ENCODE measurements at places on chromosomes 1 and 21.

DNA sequence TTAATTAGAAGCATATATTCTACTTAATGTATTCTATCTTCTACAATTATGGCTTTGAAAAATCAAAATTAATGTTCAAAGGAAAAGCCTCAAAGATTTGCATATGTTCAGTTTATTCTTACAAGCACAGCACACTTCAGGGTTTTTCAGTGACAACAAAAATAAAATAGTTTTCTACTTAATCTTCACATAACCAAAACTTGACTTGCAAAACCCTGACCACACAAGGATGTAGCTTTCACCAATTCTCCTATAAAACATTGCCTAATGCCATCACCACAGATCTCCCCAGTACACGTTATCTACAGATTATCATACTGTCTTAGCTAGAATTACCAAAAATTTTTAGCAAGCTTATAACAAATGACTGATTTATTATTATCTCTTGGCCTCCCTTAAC, 23.3 kb downstream of the LPAR3 start:
- DNase-seq, result no peak

DNA sequence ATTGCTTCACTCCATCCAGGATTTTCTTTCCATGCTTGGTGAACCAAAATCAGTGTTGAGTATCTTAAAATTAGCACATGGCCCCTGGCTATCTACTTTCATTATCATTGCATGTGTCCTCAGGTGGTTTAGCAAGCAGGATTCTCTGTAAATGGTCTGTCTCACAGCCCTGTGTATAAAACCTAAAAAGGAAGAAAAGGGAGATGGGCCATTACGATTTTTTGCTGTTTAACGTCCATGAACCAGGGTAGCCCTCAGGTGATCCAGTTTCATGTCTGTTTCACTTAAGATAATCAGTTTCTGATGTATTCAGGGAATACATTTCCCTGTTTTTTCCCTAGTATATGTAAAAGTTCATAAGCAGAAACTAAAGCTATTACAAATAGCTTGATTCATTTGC, 238.2 kb downstream of the NFIA start:
- DNase-seq, result no peak

DNA sequence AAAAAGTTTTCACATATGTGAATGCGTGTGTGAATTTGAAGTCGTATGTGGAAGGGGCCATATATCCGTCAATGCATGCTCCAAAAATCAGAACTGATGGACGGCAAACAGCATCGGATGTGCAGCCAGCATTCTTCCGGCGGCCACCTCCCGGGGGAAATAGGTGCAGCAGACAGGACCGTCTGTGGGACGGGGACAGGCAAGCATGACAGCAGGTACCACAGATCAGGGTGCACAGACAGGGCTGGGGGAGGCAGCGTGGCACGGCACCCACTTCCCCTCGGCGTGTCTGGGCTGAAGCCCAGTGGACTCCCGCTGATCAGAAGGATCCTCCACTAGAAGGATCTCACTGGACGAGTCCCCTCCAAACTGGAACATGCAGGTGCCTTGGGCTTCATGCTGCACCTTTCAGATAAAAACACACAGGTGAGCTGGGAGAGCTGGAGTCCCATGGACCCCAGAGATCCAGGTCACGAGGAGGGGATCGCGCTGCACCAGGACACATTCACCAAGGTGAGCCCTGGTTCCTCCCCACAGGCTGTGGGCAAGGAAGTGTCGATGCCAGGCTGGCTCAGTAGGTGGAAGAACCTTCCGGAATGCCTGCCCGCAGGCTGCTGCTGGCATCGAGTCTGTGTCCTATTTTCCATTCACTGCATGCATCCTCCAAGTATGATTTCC, 25.3 kb downstream of the PDE9A start:
- no peak for DNase-seq

DNA sequence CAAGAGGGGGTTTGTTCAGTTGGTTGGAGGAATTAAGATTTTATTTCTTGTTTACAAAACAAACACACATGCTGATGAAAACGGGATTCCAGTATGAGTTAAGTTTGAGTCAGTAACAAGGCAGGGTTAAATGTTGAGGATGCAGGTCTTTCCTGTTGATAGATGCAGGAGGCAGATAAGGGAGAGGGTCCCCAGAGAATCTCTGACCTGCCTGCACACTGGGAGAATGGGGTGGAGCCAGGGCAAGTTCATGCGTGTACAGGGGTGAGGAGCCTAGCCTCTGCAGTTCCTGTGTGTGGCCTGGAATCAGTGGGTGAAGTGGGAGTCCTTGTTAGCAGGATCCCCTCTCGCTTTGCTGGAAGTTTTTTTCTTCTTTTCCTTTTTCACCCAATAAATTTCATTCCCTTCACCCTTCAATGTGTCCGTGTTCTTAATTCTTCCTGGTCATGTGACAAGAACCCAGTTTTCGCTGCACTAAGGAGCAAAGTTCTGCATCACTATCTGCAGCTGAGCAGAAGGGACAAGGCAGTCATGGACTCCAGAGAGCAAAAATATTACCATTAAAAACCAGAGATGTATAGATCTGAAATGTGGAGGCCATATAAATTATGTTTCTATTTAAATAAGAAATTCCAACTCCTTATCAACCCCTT, 69.9 kb upstream of the MARK1 start:
- DNase-seq, result no peak

GRCh38 chr1:89762386-89762778, 58.5 kb upstream of the LRRC8D start:
- no peak for DNase-seq

- DNase-seq, result no peak
Observed at GRCh38 chr1:223621312-223621734, 44.2 kb downstream of the CAPN8 start.

DNA sequence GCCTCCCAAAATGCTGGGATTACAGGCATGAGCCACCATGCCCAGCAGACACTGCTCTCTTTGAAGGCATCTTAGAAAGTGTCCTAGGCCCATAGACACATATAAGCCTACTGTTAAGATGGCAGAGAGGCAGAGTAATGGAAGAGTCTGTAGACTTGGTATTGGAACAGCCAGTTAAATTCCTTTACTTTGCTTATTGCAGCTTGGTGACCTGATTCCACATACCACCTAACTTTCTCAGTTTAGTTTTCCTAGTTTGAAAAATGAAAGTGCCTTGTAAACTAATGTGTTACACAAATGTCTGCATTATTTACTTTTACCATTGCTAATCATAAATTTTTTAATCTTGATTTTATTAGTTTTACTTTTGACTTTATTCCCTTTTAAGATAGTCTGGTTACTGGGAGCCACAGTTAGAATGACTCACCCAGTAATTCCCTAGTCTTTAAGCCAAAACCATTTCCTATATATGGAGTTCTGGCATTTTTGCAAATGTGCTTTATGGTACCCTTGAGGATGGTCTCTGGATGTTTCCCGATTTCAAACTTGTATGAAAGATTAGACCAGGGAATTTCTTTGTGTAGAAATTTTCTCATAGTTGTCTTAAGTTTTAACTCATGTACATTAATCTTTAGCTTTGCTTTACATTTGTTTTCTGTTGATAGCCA, 6.4 kb downstream of the SMAP2 start:
- no peak for DNase-seq

DNA sequence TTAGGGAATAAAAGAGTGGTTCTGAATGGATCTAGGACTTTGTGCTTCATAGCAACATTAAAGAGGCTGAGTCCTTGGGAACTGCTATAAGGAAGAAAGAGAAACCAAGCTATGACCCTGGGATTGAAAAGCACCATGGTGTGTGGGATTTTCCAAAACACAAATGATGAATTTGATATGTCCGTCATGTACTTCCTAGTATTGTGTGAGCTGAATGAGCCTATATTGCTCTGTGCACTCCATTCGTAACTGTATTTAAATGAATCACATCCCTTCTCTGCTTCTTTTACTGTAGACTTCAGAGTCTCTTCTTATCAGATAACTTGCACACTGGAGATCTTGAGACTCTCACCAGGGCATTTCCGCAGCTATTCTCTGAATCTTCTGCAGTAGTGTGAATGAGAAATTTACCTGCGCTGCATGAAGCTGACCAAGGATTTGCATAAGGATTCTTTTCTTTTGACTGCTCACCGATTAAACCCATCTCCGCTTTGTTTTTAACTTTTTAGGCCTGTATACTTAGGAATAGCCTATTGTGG, 23.1 kb upstream of the OR10J4 start:
- DNase-seq, result no peak

GRCh38 chr1:187491082-187491720, 662.5 kb downstream of the PLA2G4A start:
- no peak for DNase-seq

DNA sequence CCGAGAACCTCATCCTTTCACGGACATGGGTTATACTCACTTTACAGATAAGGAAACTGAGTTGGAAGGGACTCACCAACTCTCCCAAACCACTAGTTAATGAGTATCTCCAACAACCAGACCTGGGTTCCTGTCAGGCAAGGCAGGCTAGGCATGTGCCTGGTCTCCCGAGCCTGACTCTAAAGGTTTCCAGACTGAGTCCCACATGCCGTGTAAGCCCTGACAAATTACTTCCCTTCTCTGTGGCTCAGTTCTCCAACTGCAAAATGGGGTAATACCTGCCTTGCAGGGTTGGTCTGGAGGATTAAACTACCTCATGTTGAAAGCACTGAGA, 34.3 kb downstream of the SSBP3 start:
- no peak for DNase-seq

- DNase-seq, result peak; percentile 75
Observed at GRCh38 chr1:204791453-204792353, 79.0 kb upstream of the NFASC start.

GRCh38 chr1:154344977-154345837, 19.9 kb downstream of the ATP8B2 start:
- DNase-seq, result peak; percentile 53

DNA sequence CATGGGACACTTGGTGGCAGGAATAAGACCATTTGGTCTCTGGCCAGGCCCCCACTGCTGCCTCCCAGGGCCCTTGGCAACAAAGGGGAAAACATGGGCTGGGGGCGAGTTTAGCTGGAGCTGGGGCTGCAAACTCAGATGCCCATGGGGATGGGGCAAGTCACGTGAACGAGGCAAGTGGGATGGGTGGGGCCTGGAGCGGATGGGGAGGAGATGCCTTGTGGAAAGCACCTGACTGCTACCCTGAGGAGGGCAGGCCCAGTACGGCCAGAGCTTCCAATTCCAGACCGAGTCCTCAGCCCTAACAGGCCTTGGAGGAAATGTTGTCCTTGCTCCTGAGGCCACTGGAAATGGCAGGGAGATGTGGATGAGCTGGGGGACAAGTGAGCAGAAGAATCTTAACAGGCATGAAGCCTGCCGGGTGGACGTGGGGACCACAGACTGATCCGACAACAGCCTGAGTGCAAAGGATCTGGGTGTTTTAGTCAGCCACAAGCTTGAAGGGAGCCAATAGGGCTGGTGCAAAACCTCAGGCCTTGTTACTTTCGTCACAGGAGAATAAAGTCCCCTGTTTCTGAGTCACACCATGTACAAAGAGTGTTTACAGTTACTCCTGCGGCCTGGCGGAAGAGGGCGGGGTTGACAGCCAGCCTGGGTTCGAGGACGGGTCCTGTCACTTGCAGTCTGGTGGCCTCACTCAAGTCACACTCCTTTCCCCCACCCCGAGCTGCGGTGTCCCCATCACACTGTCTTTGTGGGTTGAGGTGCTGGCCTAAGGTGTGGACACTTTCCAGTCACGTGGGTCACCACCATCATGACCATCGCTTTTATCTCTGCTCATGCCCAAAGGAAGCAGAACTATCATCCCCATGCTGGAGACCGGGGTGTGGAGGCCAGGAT, 19.1 kb downstream of the RUNX3 start:
- DNase-seq, result peak; percentile 62

DNA sequence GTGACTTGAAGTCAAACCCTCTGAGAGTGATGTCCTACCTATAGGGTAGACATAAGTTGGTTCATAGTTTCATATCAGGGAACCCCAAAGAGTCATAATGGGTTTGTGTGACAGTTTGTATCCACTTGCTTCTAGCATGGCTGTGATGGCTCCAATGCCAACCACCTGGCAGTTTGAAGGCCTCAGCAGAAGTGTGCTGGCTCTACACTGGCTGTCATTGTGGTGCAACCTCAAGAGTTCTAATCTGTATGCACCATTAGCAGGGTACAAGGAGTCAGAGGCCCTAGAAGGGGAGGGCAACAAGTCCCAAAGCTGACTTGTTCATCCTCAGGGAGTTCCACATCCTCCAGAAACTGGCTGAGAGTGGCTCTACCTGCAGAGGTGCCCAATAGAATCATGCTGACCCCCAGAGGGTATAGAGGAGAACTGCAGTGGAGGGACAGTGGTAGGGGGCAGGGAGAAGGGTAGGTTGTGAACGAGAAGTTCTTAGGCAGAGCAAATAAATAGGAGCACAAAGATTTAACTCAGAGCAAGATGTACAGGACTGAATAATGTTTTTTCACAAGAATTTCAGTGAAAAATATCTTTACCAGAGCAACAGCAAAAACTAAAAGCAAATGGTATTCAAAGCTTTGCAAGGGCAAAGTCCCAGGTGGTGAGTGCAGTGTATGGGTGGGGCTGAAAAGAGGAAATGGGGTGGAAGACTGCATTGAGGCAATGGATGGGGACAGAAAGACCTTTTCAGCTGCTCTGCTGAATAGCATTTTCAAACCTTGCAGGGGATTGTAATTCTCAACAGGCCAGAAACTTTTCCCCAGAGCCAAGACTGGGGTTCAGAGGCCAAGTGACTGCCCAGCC, 3.2 kb downstream of the FCRL2 start:
- no peak for DNase-seq

DNA sequence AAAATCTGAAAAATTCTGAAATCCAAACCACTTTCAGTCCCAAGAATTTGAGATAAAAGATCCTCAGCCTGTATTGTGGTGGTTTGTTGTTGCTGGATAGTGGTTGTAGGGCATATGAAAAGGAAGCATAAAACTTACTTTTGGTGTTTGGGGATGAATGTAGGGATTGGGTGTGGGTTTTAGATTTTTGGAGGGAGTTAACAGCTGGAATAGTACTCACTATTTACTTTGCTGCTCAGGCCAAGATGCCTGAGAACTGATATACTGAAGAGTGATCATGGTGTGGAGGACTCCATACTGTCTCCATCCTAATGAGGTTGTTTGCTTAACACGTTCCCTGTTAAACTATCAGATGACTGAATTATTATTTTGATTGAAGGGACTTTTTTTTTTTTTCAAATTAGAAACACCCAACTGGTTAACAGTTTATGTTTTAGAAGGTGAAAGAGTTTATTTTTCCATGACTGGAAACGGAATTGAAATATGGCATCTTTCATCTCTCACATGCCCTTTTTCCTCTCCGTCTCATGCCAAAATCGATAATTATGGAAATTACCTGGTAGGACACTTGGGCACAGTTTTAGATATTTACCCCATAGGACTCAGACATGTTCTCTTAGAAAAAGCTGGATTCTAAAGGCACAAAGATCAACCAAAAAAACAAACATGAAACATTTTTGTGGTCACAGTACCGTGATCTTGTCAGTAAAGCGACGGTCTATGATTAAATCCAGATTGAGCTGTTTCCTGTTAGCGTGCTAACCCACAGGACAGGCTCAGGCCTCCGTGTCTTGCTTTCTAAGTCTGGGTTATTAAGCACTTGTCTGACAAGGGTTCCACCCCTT, 37.3 kb downstream of the RGL1 start:
- no peak for DNase-seq

- DNase-seq, result no peak
Observed at GRCh38 chr1:82125119-82125518, 324.4 kb downstream of the ADGRL2 start.

GRCh38 chr1:183318433-183318832, 99.7 kb downstream of the NMNAT2 start:
- no peak for DNase-seq

GRCh38 chr1:59266180-59266926, 30.5 kb upstream of the FGGY start:
- no peak for DNase-seq
